Aorta (tissue), 5 donors: ENCODE measurements at places on chromosomes 12 and 14. TPM values are rescaled to one million over a fixed set of nuclear protein-coding genes. Genes with fewer than 3 reads are reported as not detected.

GRCh38 chr12:114397978-114398881 is 7.7 kb downstream of the TBX5 start:
- no peak for DNase-seq
- H3K36me3 ChIP-seq = no peaks in the 10 kb centered on the region
- no peak overlapping the region for H3K27ac ChIP-seq
- H3K4me1 ChIP-seq = no peaks in the 10 kb centered on the region

Gene OR6C1
- not detected for total RNA-seq

DNA sequence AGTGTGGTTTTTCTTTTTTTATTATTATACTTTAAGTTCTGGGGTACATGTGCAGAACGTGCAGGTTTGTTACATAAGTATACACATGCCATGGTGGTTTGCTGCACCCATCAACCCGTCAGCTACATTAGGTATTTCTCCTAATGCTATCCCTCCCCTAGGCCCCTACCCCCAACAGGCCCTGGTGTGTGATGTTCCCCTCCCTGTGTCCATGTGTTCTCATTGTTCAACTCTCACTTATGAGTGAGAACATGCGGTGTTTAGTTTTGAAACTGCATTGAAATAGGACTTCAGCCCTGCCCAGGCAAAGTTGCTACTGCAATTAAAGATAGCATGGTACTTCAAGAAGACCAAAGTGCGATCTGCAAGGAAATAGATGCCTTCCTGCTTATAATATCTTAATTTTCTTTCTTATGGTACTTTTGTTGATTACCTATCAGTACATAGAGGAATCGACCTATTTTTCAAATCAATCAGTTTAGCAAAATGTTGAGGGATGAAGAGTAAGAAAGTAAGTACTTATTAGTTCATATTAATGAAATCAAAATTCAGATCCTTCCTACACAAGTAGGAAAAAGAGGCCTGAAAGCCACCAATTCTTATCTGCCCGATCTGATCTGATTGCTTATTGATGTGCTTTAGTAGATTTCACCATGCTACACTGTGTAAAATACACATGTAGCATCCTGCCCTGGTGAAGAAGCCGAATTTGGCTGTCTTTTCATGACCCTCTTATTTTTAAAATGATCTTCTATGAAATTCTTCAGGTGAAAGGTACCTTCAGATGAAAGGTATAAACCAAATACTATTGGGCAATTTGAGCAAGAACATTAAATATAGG is 1.6 kb downstream of the LTA4H start:
- no peaks in the 10 kb centered on the region for H3K36me3 ChIP-seq
- no peak for DNase-seq
- H3K27me3 ChIP-seq = no peaks in the 10 kb centered on the region
- H3K4me3 ChIP-seq = no peak overlapping the region
- H3K4me1 ChIP-seq = peaks cover 1% of the 10 kb centered on the region

GRCh38 chr12:14356147-14356546 is 9.3 kb upstream of the ATF7IP start:
- no peak overlapping the region for H3K27ac ChIP-seq
- H3K4me1 ChIP-seq = no peaks in the 10 kb centered on the region
- no peaks in the 10 kb centered on the region for H3K36me3 ChIP-seq
- H3K4me3 ChIP-seq = no peak overlapping the region
- H3K27me3 ChIP-seq = no peaks in the 10 kb centered on the region
- no peak for DNase-seq

DNA sequence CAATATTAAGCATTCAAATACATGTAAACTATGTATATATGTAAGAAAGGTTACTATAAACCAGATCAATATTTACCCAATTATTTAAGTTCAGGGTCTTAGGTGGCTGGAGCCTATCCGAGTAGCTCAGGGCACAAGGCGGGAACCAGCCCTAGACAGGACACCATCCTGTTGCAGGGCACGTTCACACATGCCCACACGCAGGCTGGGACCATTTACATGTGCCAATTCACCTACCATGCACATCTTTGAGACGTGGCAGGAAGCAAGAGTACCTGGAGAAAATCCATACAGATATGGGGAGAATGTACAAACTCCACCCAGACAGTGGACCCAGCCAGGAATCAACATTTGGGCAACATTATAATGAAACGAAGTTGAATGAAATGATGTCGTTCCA is 263.0 kb upstream of the E2F7 start:
- H3K4me1 ChIP-seq = no peaks in the 10 kb centered on the region
- no peak overlapping the region for H3K27ac ChIP-seq
- no peak for DNase-seq
- H3K36me3 ChIP-seq = no peaks in the 10 kb centered on the region
- H3K27me3 ChIP-seq = no peaks in the 10 kb centered on the region

Gene SDSL
- 4.5 TPM for total RNA-seq

- no peak overlapping the region for H3K27ac ChIP-seq
- no peaks in the 10 kb centered on the region for H3K4me1 ChIP-seq
- H3K36me3 ChIP-seq = no peaks in the 10 kb centered on the region
- no peaks in the 10 kb centered on the region for H3K27me3 ChIP-seq
- H3K4me3 ChIP-seq = no peak overlapping the region
- no peak for DNase-seq
Measured at GRCh38 chr12:790608-791007, 38.2 kb downstream of the WNK1 start.

Gene MEG3
- total RNA-seq = 246 TPM

Gene KRT77
- total RNA-seq = not detected

Gene C12orf56
- total RNA-seq = not detected

GRCh38 chr12:62694116-62694515 is 227.5 kb downstream of the MON2 start:
- no peaks in the 10 kb centered on the region for H3K27me3 ChIP-seq
- H3K36me3 ChIP-seq = no peaks in the 10 kb centered on the region
- no peak overlapping the region for H3K27ac ChIP-seq
- DNase-seq = no peak
- H3K4me3 ChIP-seq = no peak overlapping the region
- peaks cover 6% of the 10 kb centered on the region for H3K4me1 ChIP-seq

DNA sequence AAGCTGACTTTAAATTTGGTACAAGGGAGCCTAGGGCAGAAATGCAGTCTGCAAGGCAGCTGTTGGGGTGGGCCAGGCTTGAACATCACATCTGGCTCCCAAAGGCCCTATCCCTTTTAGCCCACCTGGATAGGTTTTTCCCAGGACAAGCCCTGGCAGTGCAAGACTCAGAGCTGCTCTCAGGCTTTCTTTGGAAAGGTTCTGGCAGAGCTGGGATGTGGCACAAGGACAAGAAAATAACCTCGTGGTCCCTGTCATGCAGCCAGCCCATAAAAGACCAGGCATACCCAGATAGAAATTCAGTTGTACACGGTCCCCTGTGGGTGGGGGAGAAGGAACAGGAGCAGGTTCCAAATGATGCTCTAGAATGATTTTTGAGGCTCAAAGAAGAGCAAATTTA is 206.9 kb downstream of the TTC7B start:
- H3K4me3 ChIP-seq = no peak overlapping the region
- DNase-seq = no peak
- H3K36me3 ChIP-seq = no peaks in the 10 kb centered on the region
- no peaks in the 10 kb centered on the region for H3K4me1 ChIP-seq
- no peaks in the 10 kb centered on the region for H3K27me3 ChIP-seq
- H3K27ac ChIP-seq = no peak overlapping the region

- H3K36me3 ChIP-seq = no peaks in the 10 kb centered on the region
- no peaks in the 10 kb centered on the region for H3K27me3 ChIP-seq
- no peaks in the 10 kb centered on the region for H3K4me1 ChIP-seq
Measured at GRCh38 chr12:101877806-101878242, 444 bp downstream of the DRAM1 start.

- no peak overlapping the region for H3K27ac ChIP-seq
- H3K4me1 ChIP-seq = no peaks in the 10 kb centered on the region
- DNase-seq = no peak
- no peaks in the 10 kb centered on the region for H3K27me3 ChIP-seq
Measured at GRCh38 chr12:109010259-109010658, 10.6 kb downstream of the SVOP start.

DNA sequence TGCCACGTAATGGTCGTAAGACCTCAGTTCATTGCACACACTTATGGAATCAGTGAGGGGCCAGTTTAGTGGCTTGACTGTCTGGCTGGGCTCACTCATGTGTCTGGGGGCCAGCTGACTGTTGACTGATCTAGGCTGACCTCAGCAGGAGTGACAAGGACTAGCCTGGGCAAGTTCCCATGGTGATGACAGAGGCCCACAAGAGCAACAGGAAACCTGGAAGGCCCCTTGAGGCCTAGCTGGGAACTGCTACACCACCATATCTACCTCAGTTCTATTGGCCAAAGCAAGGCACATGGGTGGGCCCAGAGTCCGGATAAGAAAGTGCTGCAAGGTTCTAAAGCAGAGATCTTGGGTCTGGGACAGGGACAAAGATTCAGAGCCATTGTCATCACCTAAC is 21.3 kb upstream of the RFLNA start:
- H3K27me3 ChIP-seq = no peaks in the 10 kb centered on the region
- H3K4me3 ChIP-seq = no peak overlapping the region
- no peak for DNase-seq
- H3K27ac ChIP-seq = no peak overlapping the region
- H3K36me3 ChIP-seq = no peaks in the 10 kb centered on the region

Gene NGB
- not detected for total RNA-seq

DNA sequence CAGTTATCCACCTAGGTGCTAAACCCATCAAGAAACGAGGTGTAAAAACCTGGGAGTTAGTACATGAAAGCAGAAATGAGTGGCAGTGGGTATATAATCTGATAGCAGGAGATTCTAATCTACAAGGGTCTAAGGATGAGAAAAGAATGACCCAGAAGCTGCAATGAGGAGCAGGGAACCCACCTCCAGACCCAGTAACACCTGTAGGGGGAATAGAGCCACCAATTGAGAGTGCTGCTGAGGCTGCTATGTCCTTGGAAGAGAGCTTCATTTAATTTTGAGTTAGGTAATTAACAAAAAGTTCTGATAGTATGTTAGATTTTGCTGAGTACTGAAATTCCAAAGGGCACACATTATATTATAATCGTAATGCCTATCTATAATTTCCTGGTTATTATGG is 89.8 kb downstream of the KITLG start:
- no peaks in the 10 kb centered on the region for H3K36me3 ChIP-seq
- no peaks in the 10 kb centered on the region for H3K27me3 ChIP-seq
- H3K27ac ChIP-seq = no peak overlapping the region
- no peak overlapping the region for H3K4me3 ChIP-seq

DNA sequence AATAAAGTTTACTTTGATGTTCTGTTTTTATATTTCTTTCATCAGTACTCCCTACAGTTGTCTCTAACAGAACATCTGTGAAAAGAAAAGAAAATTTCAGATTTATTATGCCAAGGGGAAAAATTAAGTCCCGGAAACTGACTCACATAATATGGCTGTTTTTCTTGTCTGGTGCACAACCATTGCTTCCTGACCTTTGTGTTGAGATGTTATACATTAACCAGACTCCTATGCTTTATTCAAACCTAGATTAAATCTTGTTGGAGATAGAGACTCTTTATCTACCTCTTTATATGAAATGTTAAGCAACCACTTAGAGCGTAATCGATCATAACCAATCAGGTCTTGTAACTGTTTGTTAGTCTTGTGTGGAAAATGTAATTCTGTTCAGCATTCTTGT is 37.6 kb upstream of the BICD1 start:
- no peaks in the 10 kb centered on the region for H3K4me1 ChIP-seq
- no peaks in the 10 kb centered on the region for H3K27me3 ChIP-seq
- no peak for DNase-seq
- H3K36me3 ChIP-seq = no peaks in the 10 kb centered on the region
- no peak overlapping the region for H3K27ac ChIP-seq

GRCh38 chr12:124438437-124439056 is 128.9 kb downstream of the NCOR2 start:
- H3K27ac ChIP-seq = no peak overlapping the region
- DNase-seq = no peak
- H3K27me3 ChIP-seq = no peaks in the 10 kb centered on the region
- no peaks in the 10 kb centered on the region for H3K36me3 ChIP-seq

- DNase-seq = no peak
- H3K36me3 ChIP-seq = no peaks in the 10 kb centered on the region
- H3K27me3 ChIP-seq = peaks cover 2% of the 10 kb centered on the region
- H3K4me3 ChIP-seq = no peak overlapping the region
Measured at GRCh38 chr12:78385541-78385940, 479.0 kb upstream of the SYT1 start.

GRCh38 chr12:125121106-125121505 is 55.9 kb downstream of the AACS start:
- H3K27ac ChIP-seq = no peak overlapping the region
- H3K27me3 ChIP-seq = no peaks in the 10 kb centered on the region
- no peak overlapping the region for H3K4me3 ChIP-seq
- H3K36me3 ChIP-seq = peaks cover 6% of the 10 kb centered on the region
- no peaks in the 10 kb centered on the region for H3K4me1 ChIP-seq
- DNase-seq = no peak

DNA sequence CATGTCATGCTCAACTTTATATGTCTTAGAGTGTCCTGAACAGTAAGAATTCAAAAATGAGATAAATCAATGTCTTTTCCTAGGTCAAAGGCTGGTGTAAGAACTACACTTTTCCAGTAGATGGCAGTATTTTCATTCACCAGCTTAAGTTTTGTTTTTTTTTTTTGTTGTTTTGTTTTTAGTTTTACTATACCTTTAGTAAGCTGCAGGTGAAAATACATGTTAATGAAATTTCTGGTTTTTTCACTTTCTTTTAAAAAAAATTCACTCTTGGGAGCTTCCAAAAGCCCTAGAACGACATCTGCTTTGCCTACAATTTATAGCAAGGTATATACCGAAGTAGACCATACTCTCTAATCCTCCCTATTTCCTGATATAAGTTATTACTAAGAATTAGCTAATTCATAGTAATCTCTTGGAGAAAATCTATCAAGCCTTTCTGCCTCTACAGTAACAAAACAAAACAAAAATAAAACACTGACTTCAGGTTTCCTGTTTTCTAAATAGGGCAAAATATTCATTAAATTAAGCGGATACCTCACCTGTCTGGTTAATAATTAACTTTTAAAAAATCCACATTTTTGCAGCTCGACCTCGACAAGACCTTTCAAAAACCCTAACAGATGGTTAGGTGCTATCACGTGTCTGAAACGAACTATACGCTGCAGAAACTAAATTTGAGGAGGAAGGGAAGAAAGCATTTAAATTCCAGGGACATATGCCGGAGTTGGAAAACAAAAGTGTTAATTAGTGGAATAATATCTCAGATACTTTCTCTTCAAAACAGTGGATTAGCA is 2.7 kb upstream of the SAMD4A start:
- H3K4me3 ChIP-seq = peak overlapping the region; percentile 65

DNA sequence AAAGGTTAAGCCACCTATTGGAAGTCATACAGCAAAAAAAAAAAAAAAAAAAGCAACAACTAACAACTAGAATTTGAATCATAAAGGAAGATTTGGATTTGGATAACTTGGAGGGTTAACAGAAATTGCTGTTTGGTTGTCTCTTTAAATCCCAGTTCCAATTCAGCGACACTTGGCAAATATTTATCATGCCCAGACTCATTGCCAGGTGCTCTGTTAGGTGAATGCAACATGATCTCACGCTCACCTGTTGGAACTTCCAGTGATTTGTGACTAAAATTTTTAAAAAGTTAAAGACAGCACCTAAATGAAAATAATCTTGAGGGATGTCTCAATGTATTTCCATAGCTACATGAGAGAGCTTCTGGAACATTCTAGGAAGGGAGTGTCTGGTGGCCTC is 103.7 kb downstream of the TBX3 start:
- no peak overlapping the region for H3K4me3 ChIP-seq
- no peaks in the 10 kb centered on the region for H3K27me3 ChIP-seq
- H3K36me3 ChIP-seq = no peaks in the 10 kb centered on the region
- H3K4me1 ChIP-seq = no peaks in the 10 kb centered on the region
- H3K27ac ChIP-seq = no peak overlapping the region

Gene GPX2
- not detected for total RNA-seq

GRCh38 chr14:71336489-71337192 is 429.4 kb downstream of the PCNX1 start:
- no peaks in the 10 kb centered on the region for H3K27me3 ChIP-seq
- H3K27ac ChIP-seq = no peak overlapping the region
- no peak overlapping the region for H3K4me3 ChIP-seq
- no peaks in the 10 kb centered on the region for H3K4me1 ChIP-seq
- DNase-seq = no peak
- H3K36me3 ChIP-seq = no peaks in the 10 kb centered on the region
